Stimulated activated CD4-positive, alpha-beta T cell treated with anti-CD3 and anti-CD28 coated beads, Interleukin-15, amount 100 ng/mL, for 48 hours (primary cell): ENCODE measurements at places on chromosomes 1 and 21.

GRCh38 chr1:15212216-15212953 lies 34.6 kb upstream of the FHAD1 start:
- DNase-seq: no peak

DNA sequence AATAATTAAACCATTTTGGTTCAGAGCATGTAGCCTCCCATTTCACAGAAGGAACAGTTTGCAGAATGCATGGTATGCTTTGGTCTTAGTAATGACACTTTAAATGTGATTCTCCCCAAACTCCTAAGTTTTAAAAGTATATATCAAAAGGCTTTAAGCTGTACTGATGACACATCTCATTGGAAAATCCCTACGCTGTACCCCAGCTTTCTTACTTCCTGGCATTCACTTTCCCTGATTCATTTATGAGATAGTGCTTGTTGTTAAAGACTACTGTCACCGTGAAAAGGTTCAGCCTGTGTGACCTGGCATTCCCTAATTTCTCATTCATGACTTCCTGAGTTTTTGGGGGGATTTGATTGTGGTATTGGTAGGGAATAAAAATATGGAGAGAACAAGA lies 53.4 kb downstream of the MPZL1 start:
- no peak for DNase-seq

- DNase-seq: no peak
Measured at GRCh38 chr1:97864615-97865014, 56.2 kb downstream of the DPYD start.

DNA sequence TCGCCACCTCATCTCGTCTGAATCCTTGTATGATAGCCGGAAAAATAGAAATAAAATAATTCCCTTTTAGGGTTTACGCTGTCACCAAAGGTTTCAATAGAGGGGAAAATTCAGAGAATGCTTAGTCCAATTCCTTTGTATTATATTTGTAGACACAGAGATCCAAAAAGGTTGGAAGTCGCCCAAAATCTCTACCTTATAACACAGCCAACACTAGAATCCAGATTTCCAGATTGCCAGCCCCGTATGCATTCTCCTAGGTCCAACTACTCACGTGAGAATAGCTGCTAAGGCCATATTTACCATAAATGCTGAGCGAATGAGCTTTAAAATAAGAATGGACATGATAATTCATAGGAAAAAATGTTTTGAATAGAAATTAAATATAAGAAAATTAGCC lies 124.5 kb downstream of the KCNK1 start:
- no peak for DNase-seq

- DNase-seq: no peak
Measured at GRCh38 chr1:181660621-181661020, 177.3 kb downstream of the CACNA1E start.

DNA sequence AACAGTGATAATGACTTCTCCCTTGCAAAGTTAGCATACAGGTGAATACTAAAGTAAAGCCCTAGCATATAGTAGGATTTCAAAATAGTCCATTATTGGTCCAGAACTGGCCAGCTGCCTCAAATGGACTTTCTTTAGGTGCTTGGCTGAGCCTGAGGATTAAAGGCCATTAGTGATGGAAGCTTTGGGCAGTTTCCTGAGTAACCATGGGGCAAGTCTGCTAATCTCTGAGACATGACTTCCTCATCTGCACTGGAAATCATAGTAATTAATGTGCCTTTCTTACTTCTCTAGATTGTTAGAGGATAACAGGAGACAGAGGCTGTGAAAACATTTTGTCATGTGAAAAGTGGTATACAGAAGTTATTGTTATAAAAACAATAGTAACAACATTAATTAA lies 156.5 kb upstream of the UBE2U start:
- DNase-seq: no peak

DNA sequence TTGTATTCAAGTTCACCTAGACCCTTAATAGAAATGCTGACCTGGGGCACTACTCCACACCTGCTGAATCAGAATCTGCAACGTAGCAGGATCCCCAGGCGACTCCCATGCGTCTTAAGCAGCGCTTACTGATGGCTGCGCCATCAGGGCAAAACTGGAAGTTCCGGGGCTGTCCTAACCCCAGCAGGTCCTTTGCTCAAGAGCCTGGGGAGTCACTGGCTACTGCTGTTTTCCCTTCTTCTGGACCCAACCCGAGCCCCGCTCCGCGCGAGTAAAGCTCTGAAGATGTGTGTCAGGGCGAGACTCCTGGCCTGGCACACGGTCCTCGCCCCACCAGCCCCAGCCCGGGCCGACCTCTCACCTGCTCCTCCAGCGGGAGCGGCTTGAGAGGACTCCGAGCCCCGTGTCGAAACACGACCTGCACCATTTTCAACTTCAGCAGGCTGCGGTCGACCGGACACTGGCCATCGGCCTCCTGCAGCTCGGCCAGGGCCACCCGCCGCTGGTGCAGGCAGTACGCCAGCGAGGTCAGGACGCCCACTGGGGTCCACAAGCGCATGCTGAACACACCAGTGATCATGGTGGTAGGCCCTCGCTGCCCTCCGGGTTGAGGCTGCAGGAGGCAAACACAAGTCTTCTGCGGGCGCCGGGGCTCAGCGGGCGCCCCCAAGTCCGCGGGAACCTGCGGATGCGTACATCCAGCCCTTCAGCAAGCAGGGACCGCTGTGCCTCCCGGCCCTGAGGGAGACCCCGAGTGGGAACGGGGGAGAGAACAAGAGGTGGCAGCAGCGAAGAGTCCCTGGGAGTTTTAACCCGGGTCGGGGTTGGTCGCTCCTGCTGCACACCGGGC lies 630 bp downstream of the ACP6 start:
- DNase-seq: peak; percentile 6

DNA sequence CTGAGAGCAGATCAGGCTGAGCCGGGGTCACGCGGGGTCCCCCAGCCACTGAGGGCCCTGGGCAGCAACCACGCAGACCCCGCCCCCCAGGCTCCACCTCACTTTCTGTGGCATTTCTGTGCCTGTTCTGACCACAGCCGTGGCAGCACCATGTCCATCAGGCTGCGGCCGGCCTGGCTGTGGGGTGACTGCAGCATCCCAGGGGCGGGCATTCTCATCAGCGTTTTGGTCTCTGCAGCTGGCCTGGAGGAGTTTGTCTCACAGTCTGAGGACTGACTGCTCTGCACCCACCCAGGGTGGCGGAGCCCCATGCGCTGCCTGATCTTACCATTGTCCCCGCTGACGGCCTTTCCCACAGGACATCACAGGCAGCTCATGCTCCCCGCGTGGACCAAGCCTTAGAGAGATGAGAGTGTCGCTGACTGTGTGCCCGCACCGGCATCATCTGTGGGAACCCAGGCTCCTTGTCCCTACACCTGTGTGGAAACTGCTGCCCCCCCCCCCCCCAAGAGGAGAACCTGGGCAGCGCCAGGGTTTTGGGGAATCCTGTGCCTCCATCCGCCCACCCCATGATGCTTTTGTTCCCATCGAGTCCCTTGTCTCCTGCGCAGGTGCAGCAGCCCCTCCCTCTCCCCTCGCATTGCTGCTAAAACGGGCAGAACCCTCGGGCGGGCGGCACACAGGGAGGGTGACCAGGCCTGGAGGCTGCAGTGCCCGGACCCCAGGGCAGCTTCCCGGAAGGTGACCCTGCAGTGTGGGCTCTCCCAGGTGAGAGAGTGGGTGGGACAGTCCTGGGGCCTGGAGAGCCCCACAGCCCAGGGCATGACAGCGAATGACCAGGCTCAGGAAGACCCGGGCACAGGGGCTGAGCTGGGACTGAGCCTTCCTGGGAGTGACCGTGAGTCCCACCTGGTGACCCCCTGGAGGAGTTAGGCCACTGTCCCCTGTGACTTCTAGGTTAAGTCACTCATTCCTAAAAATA lies 1.8 kb downstream of the KRTAP10-1 start:
- no peak for DNase-seq
